Endothelial cell (in vitro differentiated cells): ENCODE measurements at places on chromosomes 3 and 15. TPM values are rescaled to one million over a fixed set of nuclear protein-coding genes. Genes with fewer than 3 reads are reported as not detected.

The NANOGP8 gene
- 0.64 TPM for total RNA-seq

The CEP19 gene
- 6.0 TPM for total RNA-seq

The CFAP100 gene
- not detected for total RNA-seq

The GLT8D1 gene
- total RNA-seq, result 54.7 TPM

The NEIL1 gene
- total RNA-seq, result 149 TPM

The ACP3 gene
- total RNA-seq, result 0.44 TPM

The ASTE1 gene
- 5.5 TPM for total RNA-seq

The SNX33 gene
- 17.3 TPM for total RNA-seq

The HHLA2 gene
- not detected for total RNA-seq

The TTC14 gene
- total RNA-seq, result 40.4 TPM

The TNK2 gene
- 135 TPM for total RNA-seq

The SNRPN gene
- 212 TPM for total RNA-seq

The COL7A1 gene
- total RNA-seq, result 5.2 TPM

The PPP1R14D gene
- total RNA-seq, result not detected

The CMTM6 gene
- 59.9 TPM for total RNA-seq

- no peak for DNase-seq
Observed at GRCh38 chr15:48794697-48795134, 16.2 kb downstream of the CEP152 start.

DNA sequence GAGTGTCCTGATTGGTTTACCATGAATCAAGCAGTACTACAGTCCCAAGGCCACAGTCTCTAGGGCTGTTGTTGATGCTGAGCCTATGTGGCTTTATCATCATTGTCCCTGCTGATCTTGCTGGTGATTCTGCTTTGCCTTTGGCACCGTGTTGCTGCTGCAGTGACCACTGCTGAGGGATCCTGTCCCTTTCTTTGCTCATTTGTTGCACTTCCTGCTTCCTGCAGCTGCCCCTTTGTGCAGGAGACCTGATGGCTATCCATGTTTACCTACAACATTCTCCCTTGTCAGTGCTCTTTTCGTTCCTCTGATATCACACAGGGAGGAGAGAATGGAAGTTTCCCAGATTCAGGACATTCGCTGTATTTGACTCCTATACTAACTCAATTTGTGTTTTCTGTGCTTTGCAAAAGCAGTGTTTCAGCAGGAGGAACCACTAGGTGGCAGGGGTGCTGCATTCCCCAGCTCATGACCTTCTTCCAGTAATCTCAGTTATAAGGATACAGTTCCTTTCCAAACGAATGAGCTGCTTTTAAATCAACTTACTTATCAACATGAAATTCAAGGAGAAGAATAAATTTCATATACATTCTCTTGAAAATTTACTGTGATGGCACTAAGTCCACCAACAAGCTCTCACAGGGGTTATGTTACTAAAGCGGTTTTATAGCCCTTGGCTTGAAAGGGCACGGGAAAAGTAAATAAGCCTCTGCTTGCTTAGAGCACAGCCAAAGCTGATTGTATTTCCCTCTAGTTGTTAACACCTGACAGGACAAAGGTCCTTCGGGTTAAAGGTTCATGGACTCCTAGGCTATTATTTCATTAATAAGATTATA, 9.7 kb upstream of the THUMPD3 start:
- DNase-seq, result peak; percentile 65

DNA sequence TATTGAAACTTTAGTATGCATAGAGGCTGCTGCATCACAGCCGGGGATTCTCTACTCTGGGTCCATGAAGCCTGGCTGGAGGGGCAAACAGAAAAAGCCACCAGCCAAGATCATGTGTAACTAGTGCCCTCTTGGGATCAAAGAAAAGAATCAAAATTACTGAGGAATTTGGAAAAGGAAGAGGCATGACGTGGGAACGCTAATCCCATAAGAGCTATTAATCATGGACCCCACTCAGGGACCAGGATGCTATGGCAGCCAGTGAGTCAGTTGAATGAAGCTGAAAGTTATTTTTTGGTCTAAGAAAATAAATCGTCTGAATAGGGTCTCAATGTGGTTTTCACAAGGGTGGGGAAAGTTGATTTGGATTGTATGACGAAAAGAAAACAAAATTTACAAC, 1165.1 kb downstream of the ROBO2 start:
- no peak for DNase-seq

DNA sequence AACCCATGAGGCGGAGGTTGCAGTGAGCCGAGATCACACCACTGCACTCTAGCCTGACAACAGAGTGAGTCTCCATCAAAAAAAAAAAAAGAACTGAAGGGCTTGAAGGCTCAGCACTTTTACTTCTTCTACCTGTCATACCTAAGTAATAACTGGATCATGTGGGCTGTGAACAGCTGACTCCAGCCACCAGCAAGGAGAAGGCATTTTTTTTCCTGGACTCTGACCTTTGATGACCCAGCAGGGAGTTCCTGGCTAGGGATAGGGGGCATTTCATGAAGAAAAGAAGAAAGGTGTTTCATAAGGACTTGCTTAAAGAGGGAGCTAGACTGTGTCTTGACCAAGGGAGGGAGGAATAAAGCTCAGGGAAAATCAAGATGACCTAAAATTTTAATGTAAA, 266.0 kb downstream of the ZNF621 start:
- no peak for DNase-seq

GRCh38 chr3:141331377-141332318, 36.7 kb upstream of the ZBTB38 start:
- no peak for DNase-seq

DNA sequence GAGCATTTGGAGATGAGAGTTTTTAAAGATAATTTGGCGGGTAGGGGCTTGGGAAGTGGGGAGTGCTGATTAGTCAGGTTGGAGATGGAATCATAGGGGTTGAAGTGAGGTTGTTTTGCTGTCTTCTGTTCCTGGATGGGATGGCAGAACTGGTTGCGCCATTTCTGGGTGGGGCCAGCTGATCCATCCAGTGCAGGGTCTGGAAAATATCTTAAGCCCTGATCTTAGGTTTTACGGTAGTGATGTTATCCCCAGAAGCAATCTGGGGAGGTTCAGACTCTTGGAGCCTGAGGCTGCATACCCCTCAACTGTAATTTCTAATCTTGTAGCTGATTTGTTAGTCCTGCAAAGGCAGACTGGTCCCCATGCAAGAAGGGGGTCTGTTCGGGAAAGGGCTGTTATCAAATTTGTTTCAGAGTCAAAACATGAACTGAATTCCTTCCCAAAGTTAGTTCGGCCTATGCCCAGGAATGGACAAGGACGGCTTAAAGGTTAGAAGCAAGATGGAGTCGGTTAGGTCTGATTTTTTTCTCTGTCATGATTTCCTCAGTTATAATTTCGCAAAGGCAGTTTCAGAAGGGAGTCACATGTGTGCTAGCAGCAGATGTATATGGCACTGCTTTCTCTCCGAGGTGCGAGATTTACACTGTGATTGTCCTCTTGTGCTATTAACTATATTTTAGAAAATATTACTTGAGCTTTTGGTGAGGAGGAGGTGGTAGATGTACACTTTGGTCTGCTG, 540.4 kb downstream of the EDEM1 start:
- no peak for DNase-seq

DNA sequence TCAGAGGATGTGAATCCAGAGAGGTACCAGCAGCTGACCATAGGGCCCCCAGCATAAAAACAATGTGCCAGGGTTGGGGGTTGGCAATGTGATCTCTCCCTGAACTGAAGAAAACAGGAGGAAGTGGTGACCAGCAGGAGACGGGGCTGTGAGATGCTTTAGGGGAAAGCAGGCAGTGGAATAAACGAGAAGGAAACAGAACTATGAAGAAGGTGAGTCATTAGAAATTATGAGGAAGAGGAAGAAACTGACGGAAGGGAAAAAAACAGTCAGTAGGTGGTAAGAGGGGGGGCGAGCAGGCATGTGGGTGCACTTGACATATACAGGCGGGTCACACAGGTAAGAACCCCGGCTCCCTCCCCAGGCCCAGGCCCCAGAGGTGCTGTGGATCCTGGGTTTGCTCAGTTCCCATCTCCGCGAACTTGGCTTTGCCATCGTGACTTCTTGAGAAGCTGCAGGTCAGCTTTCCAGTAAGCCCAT, 42.2 kb upstream of the B3GNT5 start:
- no peak for DNase-seq

GRCh38 chr3:20240154-20240883, 54.3 kb upstream of the SGO1 start:
- DNase-seq, result no peak

DNA sequence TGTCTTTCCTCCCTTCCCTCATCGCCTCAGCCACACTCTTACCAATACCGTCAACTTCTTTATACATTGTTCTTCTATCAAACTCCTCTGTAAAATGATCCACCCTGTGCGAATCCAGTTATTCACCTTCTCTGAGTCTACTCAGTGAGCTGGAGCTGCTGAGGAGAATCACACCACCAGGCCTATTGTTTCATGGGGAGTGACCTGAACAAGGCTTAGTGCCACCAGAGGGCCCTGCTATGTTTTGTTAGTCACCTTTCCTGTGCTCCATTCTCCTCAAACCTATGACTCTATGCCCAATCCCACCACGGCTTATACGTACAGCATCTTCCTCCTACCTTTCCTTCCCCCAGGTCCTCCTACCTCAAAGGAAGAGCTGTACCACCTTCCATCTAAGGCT, 50.4 kb upstream of the MED12L start:
- no peak for DNase-seq

DNA sequence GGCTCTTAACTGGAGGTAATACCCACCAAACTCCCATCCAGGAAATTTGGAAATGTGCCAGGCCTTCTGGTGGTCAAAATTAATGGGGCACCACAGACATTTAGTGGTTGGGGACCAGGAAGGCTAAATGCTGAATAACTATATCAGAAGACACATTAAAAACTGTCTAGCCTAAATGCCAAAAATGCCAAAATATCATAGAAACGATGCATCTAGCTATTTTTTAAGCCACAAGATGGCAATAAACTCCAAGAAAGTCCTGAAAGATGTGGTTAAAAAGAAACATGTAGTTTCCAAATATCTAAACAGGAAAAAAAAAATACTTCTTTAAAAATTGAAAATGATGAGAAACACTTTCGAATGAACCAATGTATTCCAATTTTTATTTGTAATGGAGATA, 19.9 kb downstream of the CCDC14 start:
- no peak for DNase-seq

- DNase-seq, result peak; percentile 88
Observed at GRCh38 chr15:78811124-78811824, at the start of gene ADAMTS7. ADAMTS7 (minus strand) TSS chr15:78811464; CDS start chr15:78811220, 244 bp downstream.

GRCh38 chr15:38084289-38084688, 149.8 kb downstream of the TMCO5A start:
- DNase-seq, result no peak

- DNase-seq, result no peak
Observed at GRCh38 chr3:194399166-194399565, at the start of gene GP5. GP5 (minus strand) TSS chr3:194399266; CDS start chr3:194398282, 984 bp downstream.

DNA sequence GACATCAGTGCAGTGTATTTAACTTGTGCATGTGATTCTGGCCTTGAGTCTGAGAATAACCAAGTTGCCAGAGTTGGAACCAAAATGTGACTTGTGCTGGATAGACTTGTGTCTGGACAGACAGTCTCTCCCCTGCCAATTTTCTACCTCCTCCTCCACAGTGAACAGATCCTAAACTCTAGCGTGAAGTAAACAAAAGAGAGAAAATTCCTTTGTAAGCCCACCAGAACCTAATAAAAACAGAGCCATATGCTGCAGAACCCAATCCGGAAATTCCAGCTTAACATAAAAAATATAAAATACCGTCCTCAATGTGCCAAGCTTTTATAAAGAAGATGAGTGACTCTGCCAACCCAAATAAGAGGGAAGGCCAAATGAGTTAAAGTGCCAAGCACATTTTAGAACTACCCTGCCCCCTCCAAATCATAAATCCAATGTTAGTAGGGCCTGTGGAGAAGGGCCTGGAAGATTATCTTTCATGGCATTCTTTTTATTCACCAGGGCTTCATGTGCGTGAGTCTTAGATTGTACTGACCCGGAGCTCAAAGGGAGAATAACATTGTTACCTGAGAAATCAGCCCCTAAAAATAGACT, 344.6 kb upstream of the PROK2 start:
- no peak for DNase-seq

GRCh38 chr15:31160297-31160696, 58.8 kb upstream of the TRPM1 start:
- no peak for DNase-seq

DNA sequence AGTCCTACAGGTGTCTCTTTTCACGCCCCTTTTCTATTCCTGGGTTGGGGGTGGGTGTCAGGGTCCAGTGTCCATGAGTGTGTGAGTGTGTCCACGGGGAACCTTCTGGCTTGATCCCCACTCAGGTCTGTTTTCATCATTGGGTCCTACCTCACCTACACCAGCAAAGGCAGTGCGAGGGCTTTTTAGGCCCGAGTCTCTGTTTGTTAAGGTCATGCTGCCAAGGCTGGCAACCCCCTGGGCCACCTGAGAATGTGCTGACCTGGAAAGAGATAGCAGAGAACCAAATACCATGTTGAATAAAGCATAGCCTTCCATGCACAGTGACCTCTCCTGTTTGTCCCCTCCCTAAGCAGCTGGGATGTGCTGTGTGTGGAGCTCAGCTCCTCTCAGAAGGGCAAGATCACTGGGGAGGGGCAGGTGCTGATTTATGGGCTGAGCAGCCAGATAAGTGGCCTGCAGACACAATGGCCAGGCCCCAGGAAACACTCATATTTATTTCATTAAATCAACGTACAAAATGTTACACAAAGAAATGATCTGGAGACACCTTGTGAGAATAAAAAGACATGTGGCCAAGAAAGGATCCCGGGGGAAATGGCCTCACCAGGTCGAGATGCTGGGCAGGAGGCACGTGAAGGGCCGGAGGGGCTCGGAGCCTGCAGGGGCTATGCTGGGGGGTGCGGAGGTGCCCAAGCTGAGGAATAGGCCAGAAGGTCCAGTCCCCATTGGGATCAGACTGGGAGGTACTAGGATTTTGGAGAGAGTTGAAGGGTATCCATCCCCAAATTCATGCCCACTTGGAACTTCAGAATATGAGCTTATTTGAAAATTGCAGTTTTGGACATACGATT, 36.1 kb downstream of the RAB6B start:
- no peak for DNase-seq

GRCh38 chr3:95272781-95273180, 1209.9 kb downstream of the NSUN3 start:
- no peak for DNase-seq

DNA sequence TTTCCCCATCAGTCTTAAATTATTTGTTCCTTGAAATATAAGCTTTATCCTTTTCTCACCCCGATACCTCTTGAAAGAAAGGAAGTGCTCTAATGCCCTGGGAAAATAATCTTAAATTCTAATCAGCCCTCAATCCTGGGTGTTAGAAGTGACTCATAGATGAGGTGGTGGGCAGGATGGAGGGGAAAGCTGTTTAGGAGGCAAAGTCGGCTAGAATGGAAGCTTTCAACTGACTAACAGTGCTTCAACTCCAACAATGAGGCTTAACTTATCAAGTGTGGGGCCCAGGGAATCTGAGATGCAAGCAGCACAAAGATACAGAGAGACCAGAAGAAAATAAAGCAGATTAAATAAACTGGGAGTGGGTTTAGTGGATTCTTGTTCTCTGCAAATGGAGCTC, 175.8 kb downstream of the EPHB1 start:
- no peak for DNase-seq

GRCh38 chr3:77446761-77447160, 406.9 kb downstream of the ROBO2 start:
- no peak for DNase-seq

GRCh38 chr3:156377718-156378117, 177.2 kb downstream of the SSR3 start:
- no peak for DNase-seq

GRCh38 chr3:24428481-24428880, 66.2 kb downstream of the THRB start:
- DNase-seq, result no peak

GRCh38 chr3:158539414-158540014, 31.5 kb upstream of the MLF1 start:
- DNase-seq, result peak; percentile 47

- DNase-seq, result no peak
Observed at GRCh38 chr15:92682741-92683510, 27.4 kb upstream of the FAM174B start.

- DNase-seq, result no peak
Observed at GRCh38 chr3:148625095-148625736, 72.5 kb upstream of the AGTR1 start.
